ENCODE measurements at places on chromosomes 3 and 15. TPM values are rescaled to one million over a fixed set of nuclear protein-coding genes. Genes with fewer than 3 reads are reported as not detected.
A peak's percentile ranks its signal among the peaks of the same experiment; 100 is the strongest.

GRCh38 chr3:20097015-20097414 lies 56.8 kb downstream of the KAT2B start:
- no peaks in the 10 kb centered on the region for H3K27me3 ChIP-seq
- peaks cover 26% of the 10 kb centered on the region for H3K4me1 ChIP-seq
- no peaks in the 10 kb centered on the region for H3K36me3 ChIP-seq
- H3K4me3 ChIP-seq, result no peak overlapping the region

DNA sequence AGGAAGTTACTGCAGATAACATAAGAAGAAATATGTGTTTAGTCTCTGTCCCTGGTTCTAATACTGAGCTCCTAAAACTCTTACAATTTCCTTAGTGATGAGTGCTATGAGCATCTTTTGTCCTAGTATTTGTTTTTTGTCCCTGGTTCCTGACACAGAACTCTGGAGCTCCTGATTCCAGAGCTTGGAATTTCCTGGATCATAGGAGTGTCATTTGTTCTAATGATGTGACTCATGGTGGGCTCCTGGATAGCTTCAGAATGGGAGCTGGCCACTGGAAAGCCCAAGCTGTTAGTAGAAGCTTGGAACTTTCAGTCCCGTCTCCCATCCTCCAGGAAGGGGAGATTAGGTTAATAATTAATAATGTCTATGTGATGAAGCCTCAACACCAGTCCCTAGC lies 98.2 kb downstream of the CNTN6 start:
- DNase-seq, result no peak
- no peaks in the 10 kb centered on the region for H3K27me3 ChIP-seq
- peaks cover 8% of the 10 kb centered on the region for H3K4me1 ChIP-seq
- H3K36me3 ChIP-seq, result no peaks in the 10 kb centered on the region
- H3K27ac ChIP-seq, result no peak overlapping the region
- no peak overlapping the region for H3K4me3 ChIP-seq

DNA sequence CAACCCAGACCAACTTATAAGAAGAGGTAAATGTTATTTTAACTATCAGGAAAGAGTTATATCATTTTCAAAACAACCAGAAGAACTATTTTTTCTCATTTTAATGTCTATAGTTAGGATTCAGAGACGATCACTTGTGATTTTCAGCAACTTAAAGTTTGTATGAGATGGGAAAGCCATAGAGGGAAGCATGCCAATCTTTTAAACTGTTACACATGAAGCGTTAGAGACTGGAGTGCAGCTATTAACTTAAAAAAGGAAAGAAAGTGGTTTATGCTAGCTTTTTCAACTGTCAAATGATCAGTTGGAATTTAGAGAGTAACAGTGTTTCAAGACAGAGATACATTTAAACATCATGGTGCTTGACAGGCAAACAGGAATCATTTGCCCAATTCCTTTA lies 91.7 kb upstream of the LPP start:
- H3K27me3 ChIP-seq, result no peaks in the 10 kb centered on the region
- no peak overlapping the region for H3K4me3 ChIP-seq
- no peaks in the 10 kb centered on the region for H3K36me3 ChIP-seq
- H3K4me1 ChIP-seq, result no peaks in the 10 kb centered on the region

DNA sequence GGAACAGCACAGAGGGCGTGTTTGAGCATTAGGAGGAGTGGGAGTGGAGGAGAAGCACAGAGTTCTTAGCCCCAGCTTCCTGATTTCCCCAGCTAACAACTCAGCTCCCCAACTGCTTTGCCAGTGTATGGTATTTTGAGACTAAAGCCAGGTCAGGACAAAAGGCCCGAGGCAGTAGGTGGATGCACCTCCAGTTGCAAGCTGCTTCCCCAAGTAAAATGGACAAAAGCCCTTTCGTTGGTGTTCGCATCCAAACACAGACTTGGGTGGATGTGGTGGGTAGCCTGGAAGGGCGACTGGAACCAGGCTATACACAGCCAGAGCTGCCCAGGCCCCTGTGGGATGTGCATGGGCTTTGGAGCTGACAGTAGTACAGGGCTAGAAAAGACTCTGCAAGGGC lies 12.3 kb upstream of the EHD4 start:
- H3K36me3 ChIP-seq, result no peaks in the 10 kb centered on the region
- peaks cover under 1% of the 10 kb centered on the region for H3K4me1 ChIP-seq
- DNase-seq, result no peak

- DNase-seq, result no peak
- H3K27ac ChIP-seq, result no peak overlapping the region
- H3K4me3 ChIP-seq, result no peak overlapping the region
- no peaks in the 10 kb centered on the region for H3K27me3 ChIP-seq
Observed at GRCh38 chr3:38154625-38155255, 10.6 kb upstream of the OXSR1 start.

GRCh38 chr15:66955871-66956585 lies 109.4 kb upstream of the SMAD3 start:
- DNase-seq, result no peak
- H3K27ac ChIP-seq, result no peak overlapping the region
- H3K4me3 ChIP-seq, result no peak overlapping the region
- no peaks in the 10 kb centered on the region for H3K27me3 ChIP-seq
- peaks cover 7% of the 10 kb centered on the region for H3K4me1 ChIP-seq
- H3K36me3 ChIP-seq, result no peaks in the 10 kb centered on the region

DNA sequence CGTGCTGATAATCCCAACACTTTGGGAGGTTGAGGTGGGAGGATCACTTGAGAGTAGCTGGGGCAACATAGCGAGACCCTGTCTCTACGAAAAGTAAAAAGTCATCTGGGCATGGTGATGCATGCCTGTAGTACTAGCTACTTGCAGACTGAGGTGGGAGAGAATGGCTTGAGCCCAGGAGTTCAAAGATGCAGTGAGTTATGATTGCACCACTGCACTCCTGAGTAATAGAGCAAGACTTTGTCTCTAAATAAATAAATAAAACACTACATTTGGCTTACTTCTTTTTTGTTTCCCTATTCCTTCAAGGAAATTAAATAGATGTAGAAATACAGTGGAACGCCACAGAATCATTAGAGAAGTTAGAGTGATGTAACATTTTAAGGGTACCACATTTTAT lies 20.1 kb upstream of the LDHAL6B start:
- no peaks in the 10 kb centered on the region for H3K27me3 ChIP-seq
- no peaks in the 10 kb centered on the region for H3K36me3 ChIP-seq
- DNase-seq, result no peak
- H3K4me1 ChIP-seq, result no peaks in the 10 kb centered on the region

- H3K27ac ChIP-seq, result no peak overlapping the region
- no peak for DNase-seq
- no peaks in the 10 kb centered on the region for H3K4me1 ChIP-seq
Observed at GRCh38 chr3:158640646-158641045, 3.7 kb upstream of the GFM1 start.

DNA sequence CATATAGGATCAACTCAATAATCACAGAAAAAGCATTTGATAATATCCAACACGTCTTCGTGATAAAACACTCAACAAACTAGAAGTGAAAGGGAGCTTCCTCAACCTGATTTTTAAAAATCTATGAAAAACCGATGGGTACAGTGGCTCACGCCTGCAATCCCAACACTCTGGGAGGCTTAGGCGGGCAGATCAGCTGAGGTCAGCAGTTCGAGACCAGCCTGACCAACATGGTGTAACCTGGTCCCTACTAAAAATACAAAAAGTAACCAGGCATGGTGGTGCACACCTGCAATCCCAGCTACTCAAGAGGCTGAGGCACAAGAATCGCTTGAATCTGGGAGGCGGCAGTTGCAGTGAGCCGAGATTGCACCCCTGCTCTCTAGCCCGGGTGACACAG lies 2.2 kb upstream of the MFGE8 start:
- no peaks in the 10 kb centered on the region for H3K27me3 ChIP-seq
- H3K36me3 ChIP-seq, result no peaks in the 10 kb centered on the region
- H3K27ac ChIP-seq, result no peak overlapping the region
- no peak for DNase-seq
- peaks cover 14% of the 10 kb centered on the region for H3K4me1 ChIP-seq
- no peak overlapping the region for H3K4me3 ChIP-seq

DNA sequence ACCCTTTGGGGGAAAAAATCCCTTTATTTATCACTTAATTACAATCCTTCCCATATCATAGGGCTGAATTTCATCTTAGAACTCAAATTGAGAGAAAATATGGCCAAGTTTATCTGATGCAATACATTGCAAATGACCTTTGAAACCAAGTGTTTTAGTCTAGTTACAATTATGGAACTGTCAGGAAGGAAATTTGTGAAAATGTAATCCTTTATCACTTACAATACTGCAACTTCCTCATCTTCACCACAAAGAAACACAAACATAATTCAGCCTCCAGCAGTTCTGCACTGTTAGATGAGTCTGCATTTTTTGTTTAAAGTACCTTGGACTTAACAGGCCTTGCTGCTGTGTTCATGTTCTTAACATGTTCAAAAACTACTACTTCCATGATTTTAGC lies 4.6 kb downstream of the CCPG1 start:
- H3K4me3 ChIP-seq, result no peak overlapping the region
- DNase-seq, result no peak
- no peaks in the 10 kb centered on the region for H3K36me3 ChIP-seq

DNA sequence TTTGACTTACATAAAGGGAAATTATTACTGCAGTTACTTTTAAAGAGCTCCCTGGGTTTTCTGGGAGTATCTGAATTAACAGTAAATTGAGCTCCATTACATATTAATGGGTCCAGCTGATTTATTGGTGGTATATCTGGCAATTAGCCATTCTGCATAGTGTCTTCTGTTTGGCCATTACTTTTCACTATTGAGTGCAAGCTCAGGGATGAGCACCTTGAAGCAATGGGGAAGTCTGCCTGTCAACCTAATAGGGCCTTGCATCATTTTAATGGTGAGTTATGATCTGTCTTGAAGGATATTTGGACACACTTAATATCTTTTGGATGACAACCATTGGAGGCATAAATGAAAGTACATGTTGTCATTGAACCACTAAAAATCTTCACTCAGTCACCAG lies 73.8 kb downstream of the MFSD1 start:
- H3K4me3 ChIP-seq, result no peak overlapping the region
- no peaks in the 10 kb centered on the region for H3K36me3 ChIP-seq
- H3K27ac ChIP-seq, result no peak overlapping the region
- DNase-seq, result no peak
- no peaks in the 10 kb centered on the region for H3K4me1 ChIP-seq
- H3K27me3 ChIP-seq, result no peaks in the 10 kb centered on the region

DNA sequence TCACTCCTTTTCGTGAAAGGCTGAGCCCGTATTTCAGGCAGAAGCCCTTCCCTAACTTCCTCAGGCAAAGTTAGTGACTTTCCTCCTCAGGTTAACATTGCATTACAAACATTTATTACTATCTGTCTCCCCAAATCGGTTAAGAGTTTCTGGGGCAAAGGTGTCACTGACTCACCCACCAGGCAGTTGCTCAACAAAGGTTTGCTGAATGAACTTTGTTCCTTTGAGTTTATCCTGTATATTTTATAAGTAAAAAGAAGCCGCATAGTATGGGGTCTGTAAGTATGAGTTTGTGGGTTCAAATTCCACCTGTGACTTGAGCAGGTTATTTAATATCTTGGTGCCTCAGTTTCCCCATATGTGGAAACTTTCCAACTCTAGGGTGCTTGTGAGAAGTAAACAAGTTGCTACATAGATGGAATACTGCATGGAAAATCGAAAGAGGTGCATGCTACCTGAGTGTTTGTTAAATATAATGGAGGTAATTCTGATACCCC lies 177.7 kb downstream of the THRB start:
- H3K36me3 ChIP-seq, result no peaks in the 10 kb centered on the region
- DNase-seq, result no peak
- no peak overlapping the region for H3K27ac ChIP-seq
- no peaks in the 10 kb centered on the region for H3K4me1 ChIP-seq
- no peak overlapping the region for H3K4me3 ChIP-seq

- H3K36me3 ChIP-seq, result no peaks in the 10 kb centered on the region
- no peak for DNase-seq
Observed at GRCh38 chr3:61927332-61927731, 366.0 kb downstream of the PTPRG start.

- H3K4me1 ChIP-seq, result peaks cover 22% of the 10 kb centered on the region
- H3K36me3 ChIP-seq, result no peaks in the 10 kb centered on the region
- peak; percentile 71 for DNase-seq
- no peak overlapping the region for H3K27ac ChIP-seq
- no peaks in the 10 kb centered on the region for H3K27me3 ChIP-seq
Observed at GRCh38 chr3:157129803-157130466, 30.0 kb downstream of the CCNL1 start.

DNA sequence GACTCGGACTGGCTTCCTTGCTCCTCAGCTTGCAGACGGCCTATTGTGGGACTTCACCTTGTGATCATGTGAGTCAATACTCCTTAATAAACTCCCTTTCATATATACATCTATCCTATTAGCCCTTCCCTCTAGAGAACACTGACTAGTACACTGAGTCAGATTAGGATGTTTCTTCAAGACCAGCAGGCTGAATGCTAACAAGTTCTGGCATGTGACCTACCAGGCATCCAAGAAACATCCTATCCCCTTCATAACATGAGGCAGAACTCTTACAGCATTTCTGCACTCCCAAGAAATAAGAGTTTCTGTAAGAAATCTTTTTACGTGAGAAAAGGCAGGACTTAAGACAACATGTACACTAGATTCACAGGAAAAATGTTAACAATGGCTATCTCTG lies 9.3 kb downstream of the CFAP92 start:
- H3K4me3 ChIP-seq, result no peak overlapping the region
- DNase-seq, result no peak
- H3K27ac ChIP-seq, result no peak overlapping the region
- H3K27me3 ChIP-seq, result no peaks in the 10 kb centered on the region
- peaks cover 11% of the 10 kb centered on the region for H3K4me1 ChIP-seq
- no peaks in the 10 kb centered on the region for H3K36me3 ChIP-seq

- H3K4me3 ChIP-seq, result peak overlapping the region; percentile 80
- DNase-seq, result peak; percentile 58
- peak overlapping the region; percentile 64 for H3K27ac ChIP-seq
- peaks cover 6% of the 10 kb centered on the region for H3K27me3 ChIP-seq
- no peaks in the 10 kb centered on the region for H3K36me3 ChIP-seq
Observed at GRCh38 chr3:49723296-49723627, 489 bp downstream of the GMPPB start.

DNA sequence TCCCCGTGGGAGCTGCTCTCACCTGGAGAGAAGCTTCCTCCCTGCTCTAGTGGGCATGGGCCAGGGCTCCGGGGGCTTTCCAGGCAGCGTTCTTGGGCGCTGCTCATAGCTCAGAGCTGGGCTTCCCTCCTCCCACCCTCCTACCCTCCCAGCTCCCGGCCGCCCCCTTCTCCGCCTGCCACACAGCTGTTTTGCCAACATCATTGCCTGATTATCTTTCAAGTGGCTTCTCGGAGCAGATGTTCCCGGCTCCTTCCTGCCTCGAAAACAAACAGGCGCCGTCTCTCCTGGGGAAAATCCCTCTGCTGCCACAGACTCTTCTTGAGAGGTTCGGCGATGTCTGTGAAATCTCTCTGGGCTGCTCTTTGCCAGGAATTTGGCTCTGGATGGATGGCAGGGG lies 195.6 kb downstream of the RPLP1 start:
- no peak overlapping the region for H3K27ac ChIP-seq
- no peak for DNase-seq

GRCh38 chr3:13200946-13201345 lies 127.7 kb upstream of the IQSEC1 start:
- peak; percentile 75 for DNase-seq
- H3K27me3 ChIP-seq, result no peaks in the 10 kb centered on the region
- H3K27ac ChIP-seq, result no peak overlapping the region
- H3K36me3 ChIP-seq, result no peaks in the 10 kb centered on the region

GRCh38 chr3:38004415-38005075 lies 14.0 kb downstream of the VILL start:
- no peak overlapping the region for H3K27ac ChIP-seq
- no peaks in the 10 kb centered on the region for H3K27me3 ChIP-seq
- H3K36me3 ChIP-seq, result no peaks in the 10 kb centered on the region
- H3K4me3 ChIP-seq, result no peak overlapping the region
- H3K4me1 ChIP-seq, result no peaks in the 10 kb centered on the region
- DNase-seq, result peak; percentile 72

ASB14 gene
- total RNA-seq, result not detected

C2CD4A gene
- not detected for total RNA-seq

TRH gene
- 0.19 TPM for total RNA-seq

GTF2E1 gene
- 78.2 TPM for total RNA-seq

NANOGP8 gene
- total RNA-seq, result 1.5 TPM

RASGRP1 gene
- total RNA-seq, result 2.5 TPM
